ENCODE measurements at places on chromosomes 1 and 21.

- DNase-seq, result no peak
These were observed 9.8 kb downstream of the STPG1 start for GRCh38 chr1:24403806-24404205.

DNA sequence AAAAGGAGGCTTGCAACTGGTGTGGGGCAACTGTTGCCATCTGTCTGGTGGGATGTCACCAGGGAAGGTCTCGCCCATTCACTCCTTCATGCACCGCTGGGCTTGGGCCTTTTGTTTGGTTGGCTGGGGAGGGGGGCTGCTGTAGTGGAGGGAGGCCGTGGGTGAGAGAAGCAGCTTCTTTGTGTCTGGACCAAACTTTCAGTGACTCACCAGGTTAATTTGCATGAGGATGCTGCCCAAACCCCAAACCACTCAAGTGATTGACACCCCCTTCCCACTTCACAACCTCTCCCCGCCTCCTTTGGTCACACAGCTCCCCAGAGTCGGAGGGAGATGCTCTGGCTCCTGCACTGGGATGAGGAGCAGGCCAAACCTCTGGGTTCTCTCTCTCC, 19.7 kb downstream of the BTG2 start:
- DNase-seq, result peak; percentile 76

GRCh38 chr1:189834813-189835212, 642.9 kb downstream of the BRINP3 start:
- DNase-seq, result no peak

DNA sequence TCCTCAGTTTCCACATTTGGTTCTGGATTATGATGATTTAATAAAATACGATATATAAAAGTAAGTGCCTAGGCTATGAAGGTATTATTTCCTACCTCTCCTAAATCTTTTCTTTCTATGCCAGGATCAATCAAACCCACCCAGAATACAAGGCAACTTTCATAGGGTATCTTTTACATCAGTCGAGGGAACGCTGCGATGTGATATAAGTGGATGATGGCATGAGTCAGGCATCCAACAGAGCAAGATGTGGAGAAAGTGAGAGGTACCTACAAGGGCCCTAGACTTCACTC, 781 bp downstream of the TTLL7 start:
- DNase-seq, result no peak

- no peak for DNase-seq
These were observed 158.9 kb downstream of the KCNK2 start for GRCh38 chr1:215241451-215241850.

- no peak for DNase-seq
These were observed 51.5 kb upstream of the EPS8L3 start for GRCh38 chr1:109814993-109815786.

DNA sequence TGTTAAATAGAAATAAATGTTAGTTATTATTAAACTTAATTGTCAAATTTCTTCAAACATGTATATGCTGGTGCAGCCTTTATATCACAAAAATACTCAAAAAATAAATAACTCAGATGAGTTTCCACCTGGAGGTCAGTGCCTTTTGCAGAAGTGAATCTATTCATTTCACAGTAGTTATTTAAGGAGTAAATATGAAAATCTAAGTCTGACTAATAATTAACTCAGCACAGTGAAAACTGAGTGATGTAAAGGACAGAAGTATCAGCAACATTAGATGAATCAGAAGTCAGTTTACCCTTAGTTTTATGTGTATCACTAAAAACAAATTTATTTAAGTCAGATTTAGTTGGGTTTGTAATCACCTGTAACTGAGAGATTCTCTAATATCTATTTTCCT, 2135.4 kb downstream of the MRPL39 start:
- no peak for DNase-seq

- DNase-seq, result no peak
These were observed 201.7 kb downstream of the CRB1 start for GRCh38 chr1:197469620-197470210.

DNA sequence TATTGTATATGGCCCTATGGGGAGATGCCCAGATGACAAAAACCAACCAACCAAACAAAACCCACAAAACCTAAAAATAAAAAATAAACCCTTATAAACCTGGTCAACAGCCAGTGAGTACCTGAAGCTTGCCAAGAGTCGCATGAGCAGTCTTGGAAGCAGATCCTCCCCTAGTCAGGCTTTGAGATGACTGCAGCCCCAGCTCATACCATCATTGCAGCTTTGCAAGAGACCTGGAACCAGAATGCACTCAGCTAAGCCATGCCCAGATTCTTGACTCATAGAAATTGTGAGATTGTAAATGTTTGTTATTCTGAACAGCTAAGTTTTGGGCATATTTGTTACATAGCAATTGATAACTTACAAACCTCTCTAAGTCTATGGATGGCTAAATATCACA, 326.8 kb downstream of the HLX start:
- no peak for DNase-seq

- no peak for DNase-seq
These were observed 32.3 kb upstream of the LBR start for GRCh38 chr1:225460021-225460736.

DNA sequence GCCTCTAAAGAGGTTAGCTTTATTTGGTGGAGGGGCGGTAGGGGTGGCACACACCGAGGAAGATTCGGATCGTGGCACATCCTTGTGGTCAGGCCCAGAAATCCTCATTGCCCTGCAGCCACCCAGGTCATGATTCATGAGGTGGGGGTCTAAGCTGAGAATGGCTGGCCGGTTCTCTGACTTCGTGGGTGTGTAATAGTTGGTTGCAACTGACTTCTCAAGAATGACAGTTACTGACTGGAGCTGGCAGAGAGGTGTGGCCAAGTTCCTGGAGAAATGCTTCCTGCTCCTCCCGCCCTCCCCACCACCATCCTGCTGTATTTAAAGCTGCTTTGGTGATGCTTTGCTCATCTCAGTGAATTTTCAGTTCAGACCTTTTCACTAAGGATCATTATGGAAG, 198.6 kb downstream of the KIF26B start:
- no peak for DNase-seq

DNA sequence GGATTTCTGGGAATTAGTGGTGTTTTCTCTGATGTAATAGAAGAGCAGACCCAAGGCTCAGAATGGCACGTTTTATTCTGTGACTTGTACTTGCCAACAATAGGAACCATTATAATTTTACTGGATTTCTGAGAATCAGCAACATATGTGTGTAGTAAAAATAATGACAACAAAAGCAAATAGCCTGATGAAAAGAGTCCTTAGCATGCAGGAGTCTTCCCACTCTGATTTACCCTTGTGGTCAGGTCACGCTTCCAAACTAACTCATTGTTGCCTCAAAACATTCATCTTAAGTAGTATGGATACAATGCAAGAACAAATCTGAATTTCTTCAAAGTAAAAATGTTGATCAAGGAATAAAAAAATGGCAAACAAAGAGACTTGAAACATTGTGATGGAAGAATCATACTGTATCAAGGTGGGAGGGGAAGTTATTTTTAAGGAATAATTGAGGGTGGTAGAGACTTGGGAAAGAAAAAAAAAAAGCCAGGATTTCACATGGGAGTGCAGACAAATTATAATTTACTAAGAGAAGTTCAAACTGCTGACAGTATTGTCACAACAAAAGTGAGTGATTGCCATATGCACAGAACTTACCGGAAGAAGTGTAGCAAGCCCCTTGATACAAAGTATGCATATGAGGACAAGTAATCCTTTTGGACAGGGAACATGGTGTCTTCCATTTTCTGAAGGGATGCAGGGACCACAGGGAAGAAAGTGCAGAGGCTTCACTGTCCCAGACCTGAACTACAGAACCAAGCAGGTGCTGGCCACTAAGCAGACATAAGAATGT, 31.2 kb upstream of the RGL1 start:
- no peak for DNase-seq

- DNase-seq, result no peak
These were observed 30.9 kb upstream of the CAMK1G start for GRCh38 chr1:209552406-209553264.

DNA sequence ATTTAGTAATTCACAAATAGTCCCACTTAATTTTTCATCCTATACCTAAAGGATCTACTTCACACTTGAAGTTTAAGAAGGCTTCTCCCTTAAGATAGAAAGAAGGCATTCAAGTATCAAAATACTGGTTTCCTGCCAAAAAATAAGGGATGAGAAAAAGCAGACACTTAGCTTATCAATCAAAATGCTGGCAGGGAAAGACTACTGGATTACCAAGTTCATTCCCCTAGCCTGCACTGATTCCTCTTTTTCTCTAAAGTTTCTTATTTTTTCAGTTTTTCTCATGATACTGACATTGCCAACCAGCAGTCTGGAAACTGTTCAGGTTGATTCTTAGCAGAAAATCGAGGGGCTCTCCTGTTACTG, 204.6 kb downstream of the GABPA start:
- DNase-seq, result no peak

DNA sequence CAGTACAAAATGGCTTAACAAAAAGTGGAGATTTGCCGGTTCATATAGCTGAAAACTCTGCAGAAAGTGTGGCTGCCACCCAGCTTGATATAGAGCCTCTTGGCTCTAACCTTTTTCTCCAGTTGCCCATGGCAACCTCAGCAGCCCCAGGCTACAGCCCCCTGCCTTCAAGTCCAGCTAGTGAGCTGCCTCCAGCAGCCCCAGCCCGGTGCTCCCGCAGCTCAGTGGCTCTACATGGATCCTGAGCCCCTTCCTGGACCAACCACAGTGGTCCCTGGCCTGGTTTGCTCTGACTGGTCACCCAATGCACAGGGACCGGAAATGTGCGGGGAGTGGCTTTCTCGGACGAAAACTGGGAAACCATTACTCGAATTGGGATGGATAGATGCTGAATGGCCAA, 13.3 kb upstream of the ATF3 start:
- no peak for DNase-seq

GRCh38 chr1:46613661-46614603, 2.7 kb downstream of the MOB3C start:
- peak; percentile 67 for DNase-seq

GRCh38 chr1:1565340-1565739, 9.3 kb downstream of the SSU72 start:
- no peak for DNase-seq

- DNase-seq, result peak; percentile 64
These were observed 20.8 kb upstream of the GBP1 start for GRCh38 chr1:89085781-89086180.

DNA sequence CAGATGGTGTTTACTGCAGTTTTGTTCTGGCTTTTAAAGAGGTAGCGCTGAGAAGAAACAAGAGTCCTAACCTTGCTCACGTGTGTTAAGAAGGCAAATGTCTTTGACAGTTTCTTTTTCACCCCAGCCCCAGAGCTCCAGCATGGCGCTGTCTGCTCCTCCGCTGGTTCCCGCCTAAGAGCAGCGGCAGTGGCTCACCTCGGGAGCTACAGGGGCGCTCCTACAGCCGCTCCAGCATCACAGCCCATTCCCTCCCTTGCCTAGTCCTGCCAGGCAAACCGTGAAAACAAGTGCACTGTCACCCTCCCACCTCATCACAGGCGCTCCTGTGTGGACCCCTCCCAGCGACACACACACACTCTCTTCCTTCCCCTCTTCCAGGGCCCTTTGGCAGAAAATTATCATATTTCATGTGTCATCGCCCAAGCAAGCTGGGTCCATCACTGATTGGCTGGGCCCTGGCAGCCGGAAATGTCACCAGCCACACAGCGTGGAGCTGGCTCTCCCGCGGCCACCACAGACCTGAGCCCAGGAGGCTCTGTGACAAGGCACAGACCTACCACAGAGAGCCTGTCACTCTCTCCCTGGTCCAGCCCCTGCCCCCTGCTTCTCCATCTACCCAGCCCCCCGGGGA, 1.2 kb upstream of the HIVEP3 start:
- peak; percentile 86 for DNase-seq

DNA sequence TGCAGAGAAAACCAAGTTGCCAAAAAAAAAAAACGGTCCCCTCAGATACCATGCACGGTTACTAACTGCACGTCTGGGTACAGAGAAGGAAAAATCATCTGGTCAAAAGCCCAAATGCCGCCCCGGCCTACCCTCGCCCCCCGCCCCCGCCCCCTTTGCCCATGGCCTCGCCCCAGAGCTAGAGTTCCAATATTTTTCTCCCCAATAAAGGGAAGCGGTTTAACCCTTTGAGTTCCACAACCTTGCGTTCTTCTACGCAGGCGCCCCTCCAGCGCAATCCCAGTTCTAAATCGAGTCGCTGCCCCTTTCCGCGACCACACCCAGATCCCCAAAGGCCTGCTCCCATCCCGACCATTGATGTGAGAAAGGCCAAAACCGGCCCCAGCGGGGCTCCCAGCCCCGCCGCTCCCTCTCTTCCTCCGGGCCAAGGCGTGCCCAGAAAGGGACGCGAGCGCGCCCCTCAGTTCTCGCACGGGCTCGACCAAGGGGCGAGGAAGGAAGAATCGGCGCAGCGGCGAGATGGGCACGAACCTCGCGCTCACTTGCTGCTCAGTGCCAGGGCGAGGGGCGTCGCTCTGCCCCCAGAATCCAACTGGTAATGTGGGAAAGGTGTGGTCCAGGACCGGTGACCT, 797 bp downstream of the WDR47 start:
- DNase-seq, result peak; percentile 41

DNA sequence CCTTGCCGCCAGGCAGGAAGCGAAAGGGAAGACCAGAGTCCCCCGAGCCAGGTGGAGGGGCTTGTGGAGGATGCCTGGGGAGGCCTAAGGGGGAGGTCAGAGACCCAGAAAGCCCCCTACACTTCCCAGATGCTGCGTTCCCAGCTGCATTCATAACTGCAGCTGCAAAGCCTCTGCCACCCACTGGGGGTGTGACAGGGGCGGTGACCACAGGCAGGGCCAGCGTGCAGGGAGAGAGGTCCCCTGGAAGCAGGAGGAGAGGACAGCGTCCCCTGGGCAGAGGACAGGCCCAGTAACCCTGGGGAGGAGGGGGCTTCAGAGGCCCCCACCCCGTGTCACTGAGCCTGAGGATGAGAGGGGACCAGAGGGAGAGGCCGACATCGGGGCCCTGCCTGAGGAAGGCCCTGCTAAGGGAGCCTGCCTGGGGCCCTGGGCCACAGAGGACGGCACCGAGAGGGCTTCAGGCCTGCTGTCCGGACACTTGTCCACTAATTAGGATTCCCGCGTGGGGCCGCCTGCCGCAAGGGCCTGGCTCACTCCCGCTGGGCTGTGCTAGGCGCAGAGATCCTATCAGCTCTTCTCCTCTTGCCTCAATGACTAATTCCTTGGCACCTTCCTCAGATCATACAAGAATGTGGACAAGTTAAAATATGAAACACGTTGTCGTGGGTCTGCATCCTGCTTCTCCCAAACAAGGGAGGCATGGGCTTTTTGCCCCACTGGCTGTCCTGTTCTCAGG, 49.1 kb upstream of the CCDC27 start:
- DNase-seq, result no peak

GRCh38 chr1:231702331-231702730, 75.7 kb downstream of the DISC1 start:
- DNase-seq, result no peak

Measured in CD4-positive, alpha-beta T cell treated with Interleukin-6 for 4 hours (primary cell).